ENCODE measurements at places on chromosomes 2 and 18. TPM values are rescaled to one million over a fixed set of nuclear protein-coding genes. Genes with fewer than 3 reads are reported as not detected.

Gene TRPM8
- total RNA-seq, result not detected

DNA sequence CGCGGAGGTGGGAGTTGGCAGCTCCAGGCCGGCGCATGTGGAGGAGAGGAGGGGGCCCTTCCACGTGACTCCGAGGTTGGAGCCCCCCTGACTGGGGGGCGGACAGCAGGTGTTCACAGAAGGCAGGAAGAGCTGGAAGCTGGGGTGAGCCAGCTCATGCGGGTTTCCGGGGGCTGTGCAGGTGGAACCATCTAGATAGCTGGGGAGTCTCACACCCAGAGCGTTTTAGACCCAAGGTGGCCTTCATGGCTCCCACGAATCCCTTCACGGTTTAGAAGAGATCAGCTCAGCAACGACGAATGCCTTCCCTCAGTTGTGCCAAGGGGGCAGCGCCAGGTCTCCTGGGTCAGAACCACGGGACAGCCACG lies 740.5 kb upstream of the SALL3 start:
- no peak for DNase-seq

GRCh38 chr2:113981404-113982134 lies 91.7 kb downstream of the ACTR3 start:
- no peak for DNase-seq

- DNase-seq, result no peak
Observed at GRCh38 chr2:136612079-136612478, 153.3 kb upstream of the THSD7B start.

GRCh38 chr18:66729442-66730239 lies 125.8 kb upstream of the CDH19 start:
- DNase-seq, result no peak

DNA sequence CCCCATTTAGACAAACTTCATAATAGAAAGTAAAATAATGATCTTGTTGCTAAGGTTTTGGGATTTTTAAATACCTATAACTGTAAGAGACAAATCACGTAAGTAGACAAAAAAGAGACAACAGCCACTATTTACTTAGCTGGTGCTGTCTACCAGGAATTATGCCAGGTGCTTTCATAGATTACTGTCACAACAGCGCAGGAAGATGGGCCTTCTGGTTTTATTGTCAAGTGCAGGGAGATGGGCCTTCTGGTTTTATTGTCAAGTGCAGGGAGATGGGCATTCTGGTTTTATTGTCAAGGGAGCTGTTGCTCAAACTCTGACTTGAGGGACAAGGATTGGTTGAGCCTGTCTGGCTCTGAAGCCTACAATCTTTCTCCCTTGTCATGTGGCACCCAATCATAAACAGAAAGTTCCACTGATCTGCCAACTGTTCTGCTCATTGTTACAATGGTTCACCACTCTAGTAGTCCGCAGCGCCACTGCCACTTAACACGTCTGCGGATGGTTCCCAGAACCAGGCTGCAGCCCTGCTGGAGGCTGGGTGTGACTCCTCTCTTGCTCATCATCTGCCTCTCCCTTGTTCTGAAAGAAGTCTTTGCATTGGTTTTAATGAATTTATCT lies 95.0 kb downstream of the RNF144A start:
- DNase-seq, result no peak

DNA sequence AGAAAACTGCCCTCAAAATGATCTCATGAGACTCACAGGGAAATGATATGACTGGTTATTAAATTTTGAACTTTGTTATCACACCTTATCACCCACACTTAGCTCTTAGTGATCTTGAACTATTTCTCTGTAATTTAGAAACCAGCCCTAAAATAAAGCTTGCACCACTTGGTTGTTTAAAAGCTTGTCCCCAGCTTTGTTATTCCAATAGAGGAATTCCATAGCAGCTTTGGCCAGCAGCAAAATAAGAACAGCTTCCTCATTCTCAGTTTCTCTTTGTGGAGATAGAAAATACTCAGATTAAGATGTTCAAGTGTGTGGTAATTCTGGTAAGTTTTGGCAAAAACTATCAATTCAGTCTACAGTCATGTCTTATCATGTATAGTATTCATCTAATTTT lies 54.4 kb upstream of the CCDC68 start:
- DNase-seq, result no peak

DNA sequence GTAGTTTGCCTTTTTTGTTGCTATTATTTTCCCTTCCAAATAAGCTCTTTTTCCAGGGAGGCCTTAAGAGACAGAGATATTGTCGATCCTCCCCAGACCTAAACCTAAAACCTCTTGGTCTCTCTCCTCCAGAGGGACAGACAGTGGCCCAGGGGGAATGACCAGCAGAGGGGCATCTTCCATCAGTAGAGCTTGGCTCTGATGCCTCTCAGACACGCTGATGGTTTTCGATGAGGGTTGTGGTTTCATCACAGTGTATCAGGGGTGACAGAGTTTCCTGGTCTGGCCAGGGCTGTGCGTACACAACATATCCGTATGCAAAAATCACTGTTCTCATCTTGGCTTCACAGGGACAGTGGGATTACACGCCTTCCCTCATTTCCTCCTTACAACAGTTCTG lies 68.6 kb downstream of the GATA6 start:
- DNase-seq, result no peak

DNA sequence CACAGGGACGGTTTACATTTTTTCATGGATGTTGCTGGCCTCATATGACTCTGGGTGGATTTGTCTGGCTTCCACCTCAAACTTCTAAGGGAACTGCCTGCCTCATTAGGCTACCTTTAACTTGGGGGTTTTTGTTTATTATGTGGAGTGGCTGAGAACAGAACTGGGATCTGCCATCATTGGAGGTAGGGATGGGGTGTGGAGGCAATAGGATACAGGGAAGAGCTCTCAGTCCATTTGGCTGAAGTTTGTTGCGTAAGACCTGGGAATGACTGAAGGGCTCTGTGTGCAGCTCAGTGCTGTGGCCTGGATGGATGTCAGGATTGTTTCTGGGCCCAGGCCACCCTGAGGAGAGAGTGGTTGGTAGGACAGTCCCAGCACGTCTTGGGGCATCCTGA lies 31.2 kb downstream of the ASB1 start:
- DNase-seq, result no peak

DNA sequence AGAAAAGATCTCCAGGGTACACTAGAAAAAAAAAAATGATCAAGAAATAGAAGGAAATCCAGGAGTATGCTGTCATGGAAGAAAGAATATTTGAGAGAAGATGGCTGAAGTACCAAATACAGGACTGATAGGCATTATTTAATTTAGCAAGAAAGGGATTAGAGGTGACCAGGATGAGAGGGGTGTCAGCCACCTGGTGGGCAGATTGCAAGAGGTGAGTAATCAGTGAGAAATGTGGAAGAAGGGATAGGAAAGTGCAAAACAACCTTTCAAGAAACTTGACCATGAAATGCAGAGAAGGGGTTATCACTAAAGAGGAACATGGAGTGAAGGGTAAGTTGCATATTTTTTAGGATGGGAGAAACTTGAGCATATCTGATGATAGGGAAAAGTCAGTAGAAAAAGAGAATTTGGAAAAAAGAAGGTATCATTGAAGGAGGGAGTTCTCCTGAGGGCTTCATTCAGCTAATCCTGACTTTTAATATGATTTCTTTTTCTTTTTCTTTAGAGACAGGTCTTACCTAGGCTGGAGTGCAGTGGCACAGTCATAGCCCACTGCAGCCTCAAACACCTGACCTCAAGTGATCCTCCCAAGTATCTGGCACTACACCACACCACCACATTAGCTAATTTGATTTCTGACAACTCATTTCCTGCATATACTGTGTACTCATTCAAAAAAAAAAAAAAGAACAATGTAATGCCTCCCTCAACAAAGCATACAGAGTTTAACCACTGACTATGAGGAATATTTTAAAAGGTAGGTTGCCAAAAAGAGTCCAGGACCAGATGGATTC lies 101.3 kb downstream of the LRP2 start:
- no peak for DNase-seq

GRCh38 chr2:101985793-101986164 lies 6.0 kb upstream of the IL1R2 start:
- no peak for DNase-seq

DNA sequence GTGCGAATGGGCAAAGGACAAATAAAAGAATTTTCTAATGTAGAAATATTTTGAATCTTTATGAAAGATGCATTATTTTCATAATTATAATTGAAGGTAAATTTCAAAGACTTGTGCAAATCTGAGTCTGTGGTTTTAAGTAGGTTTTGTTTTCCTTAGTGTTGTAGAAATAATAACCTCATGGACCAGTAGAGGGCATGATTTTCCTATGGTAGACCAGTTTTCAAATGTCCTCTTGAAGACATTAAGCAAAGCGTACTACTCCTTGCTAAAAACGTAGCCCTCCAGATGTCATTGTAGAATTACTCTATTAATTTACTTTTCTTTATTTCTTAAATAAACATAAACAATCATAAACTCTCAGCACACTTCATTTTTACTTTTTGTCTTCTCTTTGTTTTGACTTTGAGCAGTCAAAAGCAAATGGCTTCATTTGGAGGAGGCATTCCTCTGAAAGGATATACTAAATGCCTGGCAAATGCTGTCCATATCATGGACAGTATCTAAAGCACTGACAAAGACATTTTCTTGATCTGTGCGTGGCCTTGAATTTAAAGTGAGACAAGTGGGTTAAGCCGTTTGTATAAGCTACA lies 85.8 kb upstream of the FAM237A start:
- no peak for DNase-seq

DNA sequence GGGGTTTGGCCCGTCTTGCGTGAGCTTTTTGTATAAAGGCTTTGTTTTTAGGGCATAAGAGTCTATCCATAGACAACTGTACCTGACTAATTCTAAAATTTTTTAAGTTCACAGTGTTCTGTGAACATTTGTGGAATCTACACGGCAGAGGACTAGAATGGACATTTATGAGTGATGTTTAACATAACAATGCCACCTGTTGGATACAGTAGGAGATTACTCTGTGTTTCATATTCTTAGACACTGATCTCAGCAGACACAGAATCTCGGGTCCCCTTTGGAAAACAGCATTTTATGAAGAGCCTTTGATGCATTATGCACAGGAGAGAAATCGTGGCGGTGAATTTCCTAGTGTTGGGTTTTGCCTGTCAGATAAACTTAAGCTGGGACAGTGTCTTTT lies 752.2 kb downstream of the DPP10 start:
- no peak for DNase-seq
